ENCODE measurements at places on chromosomes 4 and X.

- DNase-seq, result no peak
These were observed 322.1 kb upstream of the NOCT start for GRCh38 chr4:138693526-138693925.

- DNase-seq, result no peak
These were observed 6.2 kb downstream of the GAK start for GRCh38 chr4:925771-926500.

- DNase-seq, result no peak
These were observed 1.1 kb downstream of the PLXNA3 start for GRCh38 chrX:154458954-154459778.

DNA sequence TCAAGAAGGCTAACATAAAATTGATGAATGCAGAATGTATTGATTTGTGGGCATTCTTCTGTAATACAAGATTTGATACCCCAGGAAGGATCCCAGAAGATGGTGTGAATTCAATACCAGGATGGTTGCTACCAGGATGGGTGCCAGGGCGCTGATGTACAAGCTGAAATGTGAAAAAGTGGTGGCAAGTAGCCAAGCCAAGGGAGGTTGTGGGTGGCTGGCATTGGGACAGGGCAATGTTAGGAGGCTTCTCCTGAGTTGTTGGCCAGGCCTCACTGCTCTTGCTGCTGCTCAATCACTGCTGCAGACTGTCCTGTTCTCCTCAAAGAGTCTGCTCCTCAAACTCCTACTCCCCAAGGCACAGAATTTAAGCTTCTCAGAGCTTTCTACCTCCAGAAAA is 77.1 kb downstream of the RBM46 start:
- no peak for DNase-seq

- DNase-seq, result no peak
These were observed 732.7 kb upstream of the POU3F4 start for GRCh38 chrX:82775426-82775825.

GRCh38 chr4:2837904-2838496 is 5.6 kb upstream of the ADD1 start:
- DNase-seq, result no peak

GRCh38 chrX:97563531-97564133 is 679.9 kb downstream of the RPA4 start:
- peak; percentile 37 for DNase-seq

GRCh38 chr4:153725136-153725830 is 34.5 kb downstream of the RNF175 start:
- DNase-seq, result no peak

GRCh38 chr4:151702256-151702655 is 58.6 kb downstream of the GATB start:
- DNase-seq, result no peak

DNA sequence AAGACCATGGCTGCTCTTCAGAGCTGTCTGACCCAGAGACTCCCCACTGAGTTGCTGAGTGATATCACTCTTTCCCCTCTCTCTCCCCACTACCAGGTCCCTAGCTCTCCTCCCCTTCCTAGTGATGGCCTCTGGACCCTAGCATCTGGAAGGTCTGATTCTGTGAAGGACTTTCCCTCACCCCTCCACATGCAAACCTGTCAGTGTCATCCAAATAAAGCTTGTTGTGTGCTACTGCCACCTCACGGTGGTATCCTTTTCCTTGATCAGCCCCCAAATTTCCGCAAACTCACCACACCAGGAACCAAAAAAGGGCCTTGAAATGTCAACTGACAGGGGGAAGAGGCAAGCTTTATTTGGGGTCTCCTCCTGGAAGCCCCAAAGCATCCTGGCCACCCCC is 500.2 kb downstream of the IDS start:
- DNase-seq, result peak; percentile 13

DNA sequence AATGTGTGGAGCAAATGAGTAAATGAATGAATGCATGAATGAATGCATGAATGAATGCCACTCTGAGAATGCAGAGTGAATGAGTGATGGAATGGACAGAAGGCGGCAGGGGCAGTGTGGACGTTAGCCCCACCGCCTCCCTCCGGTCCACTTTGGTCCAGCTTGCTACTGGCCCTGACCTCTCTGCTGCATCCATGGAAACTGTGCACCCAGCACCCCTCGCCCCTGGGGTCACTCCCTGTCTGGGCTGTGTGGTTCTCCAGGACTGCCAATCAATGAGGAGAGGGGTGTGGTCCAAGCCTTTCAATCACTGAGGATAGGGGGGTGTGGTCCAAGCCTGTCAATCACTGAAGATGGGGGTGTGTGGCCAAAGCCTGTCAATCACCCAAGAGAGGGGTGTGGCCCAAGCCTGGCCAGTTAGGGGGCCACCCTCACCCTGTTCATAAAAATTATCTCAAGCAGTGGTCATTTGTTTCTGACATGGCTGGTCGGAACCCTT is 39.2 kb upstream of the ASMTL start:
- peak; percentile 89 for DNase-seq

DNA sequence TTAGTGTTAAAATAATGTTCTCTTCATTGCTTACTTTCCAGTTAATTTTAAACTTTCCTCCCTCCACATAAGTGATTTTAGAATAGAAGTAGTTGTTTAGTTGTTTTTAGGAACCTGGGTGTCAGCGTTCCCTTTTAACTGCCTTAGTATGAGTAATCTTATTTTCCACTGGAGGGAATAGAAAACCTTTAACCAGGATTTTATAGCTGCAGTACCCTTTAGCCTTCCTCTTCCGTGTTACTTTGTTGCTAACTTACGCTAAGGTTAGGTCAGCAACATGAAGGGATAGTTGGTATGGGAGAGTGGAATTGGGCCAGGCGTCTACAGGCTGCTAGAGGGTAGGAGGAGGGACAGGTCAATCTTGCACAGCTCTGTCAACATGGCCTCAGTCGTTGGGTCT is 31.5 kb downstream of the SMS start:
- no peak for DNase-seq

DNA sequence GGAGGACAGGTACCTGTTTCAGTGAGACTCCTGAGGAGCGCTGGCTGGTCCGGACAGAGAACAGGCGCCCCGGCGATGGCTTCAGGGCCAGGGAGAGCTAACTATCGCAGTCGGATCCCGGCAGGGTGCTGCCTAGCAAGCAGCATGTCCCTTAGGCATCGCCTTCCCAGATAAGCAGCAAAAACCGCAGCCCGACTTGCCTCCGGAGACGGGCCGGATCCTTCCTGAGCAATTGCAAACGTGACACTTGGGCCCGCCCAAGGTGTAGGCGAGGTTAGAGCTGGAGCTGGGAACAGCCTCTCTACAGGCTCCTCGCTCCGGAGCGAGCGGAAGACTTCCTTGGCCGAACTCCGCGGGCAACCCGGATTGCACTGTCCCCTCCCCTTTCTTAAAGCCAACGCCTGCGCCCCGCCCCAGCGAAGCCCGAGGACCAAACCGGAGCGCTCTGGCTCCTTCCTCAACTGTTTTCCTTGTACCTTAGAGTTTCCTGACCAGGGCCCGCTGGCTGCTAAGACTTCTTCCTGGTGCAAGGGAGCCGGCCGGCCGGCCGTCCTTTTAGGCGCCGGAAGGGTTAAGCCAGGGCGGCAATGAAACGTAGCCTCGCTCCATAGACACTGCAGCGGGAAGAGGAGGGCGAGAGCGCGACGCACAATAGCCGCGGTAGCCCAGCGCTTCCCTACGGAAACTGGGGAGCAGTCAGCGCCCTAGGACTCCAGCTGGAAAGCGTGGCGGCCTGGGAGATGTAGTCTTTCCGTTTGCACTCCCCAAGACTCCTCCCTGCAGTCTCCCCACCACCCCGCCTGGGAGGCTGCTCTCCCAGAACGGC is at the start of gene OPHN1:
Gene OPHN1, minus strand, starts transcription at position 341 of the 826 bp plus-strand sequence. CDS start 475 bp downstream, outside the sequence.
- peak; percentile 5 for DNase-seq

DNA sequence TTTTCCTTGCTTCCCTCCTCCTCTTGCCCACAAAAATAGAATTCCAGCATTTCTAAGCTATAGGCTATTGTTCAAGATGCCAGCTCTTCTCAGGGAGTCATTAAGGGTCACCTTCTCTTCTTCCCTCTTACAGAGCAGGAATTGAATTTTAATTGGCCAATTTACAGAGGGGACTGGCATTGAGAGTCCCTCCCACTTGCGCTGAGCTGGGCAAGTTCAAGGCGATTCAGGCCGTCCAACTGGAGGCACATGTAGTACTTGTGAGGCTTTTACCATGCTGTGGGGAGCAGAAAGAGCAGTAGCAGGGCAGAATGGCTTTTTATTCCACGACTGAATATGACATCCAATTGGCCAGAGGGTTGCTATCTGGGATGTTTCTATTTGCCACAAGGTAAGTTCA is 181.9 kb downstream of the SOWAHB start:
- DNase-seq, result no peak

DNA sequence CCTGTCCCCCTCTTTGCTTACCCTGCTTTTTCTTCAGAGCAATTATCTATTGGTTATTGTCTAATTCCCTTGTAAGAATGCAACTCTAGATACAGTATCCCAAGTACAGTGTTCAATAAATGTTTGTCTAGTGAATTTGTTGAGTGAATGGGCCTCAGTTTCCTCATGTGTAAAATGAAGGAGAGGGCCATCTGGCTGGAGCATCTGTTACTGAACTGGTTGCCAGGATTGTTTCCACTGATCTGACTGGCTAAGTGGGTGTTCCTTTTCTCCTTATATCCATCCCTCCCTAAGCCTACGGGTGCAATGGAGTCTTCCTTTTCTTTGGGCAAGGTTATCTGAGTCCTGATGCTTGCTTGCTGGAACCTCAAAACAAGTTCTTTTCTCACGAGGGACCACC is 185.2 kb upstream of the RPS6KA3 start:
- no peak for DNase-seq

DNA sequence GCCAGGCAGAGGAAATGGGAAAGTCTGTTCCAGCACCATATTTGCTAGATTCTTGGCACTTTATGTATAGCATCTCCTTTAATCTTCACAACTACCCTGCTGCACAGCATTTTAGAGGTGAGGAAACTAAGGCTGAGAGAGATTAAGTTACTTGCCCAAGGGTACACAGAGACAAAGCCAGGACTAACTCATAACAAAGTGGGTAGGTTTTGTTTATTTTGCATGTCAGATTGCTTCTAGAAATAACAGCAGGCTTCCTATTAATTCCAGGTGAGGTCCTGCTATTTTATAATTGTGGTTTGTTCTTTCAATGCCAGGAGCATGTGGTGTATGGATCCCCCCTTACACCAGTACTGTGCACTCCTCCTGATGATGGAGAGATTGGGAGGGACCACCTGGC is 15.0 kb downstream of the TCEANC start:
- DNase-seq, result no peak

- no peak for DNase-seq
These were observed 97.6 kb upstream of the IRS4 start for GRCh38 chrX:108833993-108834392.

GRCh38 chr4:10491401-10491800 is 34.2 kb upstream of the ZNF518B start:
- DNase-seq, result no peak

- DNase-seq, result no peak
These were observed 144.1 kb downstream of the SLC7A11 start for GRCh38 chr4:138097912-138098600.

DNA sequence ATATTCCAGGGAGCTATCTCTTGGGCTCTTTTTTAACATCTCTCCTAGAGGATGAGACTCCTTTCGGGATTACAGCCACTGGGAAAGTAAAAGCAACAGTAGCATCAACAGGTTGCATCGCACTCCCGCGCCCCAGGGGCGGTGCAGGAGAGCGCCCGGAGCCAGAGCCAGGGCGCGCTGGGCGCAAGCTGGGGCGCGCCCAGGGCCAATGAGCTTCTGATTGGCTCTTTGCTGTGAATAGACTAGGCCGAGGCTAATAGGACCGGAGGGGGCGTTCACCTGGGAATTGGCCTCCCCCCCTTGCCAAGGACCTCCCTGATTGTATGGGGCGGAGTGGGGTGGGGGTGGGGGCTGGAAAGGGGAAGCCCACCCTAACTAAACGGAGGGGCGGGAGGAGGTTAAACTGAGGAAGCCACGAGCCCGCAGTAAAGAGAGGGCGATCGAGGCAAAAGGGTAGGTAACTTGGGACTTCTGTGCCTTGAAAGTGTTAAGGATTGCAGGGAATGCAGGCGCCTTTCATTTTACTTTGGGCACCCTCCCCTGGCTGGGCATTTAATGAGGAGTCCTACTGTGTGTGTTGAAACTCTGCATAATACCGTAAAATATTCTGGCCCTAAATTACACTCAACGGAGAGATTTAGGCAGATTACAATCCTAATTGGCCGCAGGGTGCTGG is 1.1 kb upstream of the ATOH1 start:
- DNase-seq, result no peak

DNA sequence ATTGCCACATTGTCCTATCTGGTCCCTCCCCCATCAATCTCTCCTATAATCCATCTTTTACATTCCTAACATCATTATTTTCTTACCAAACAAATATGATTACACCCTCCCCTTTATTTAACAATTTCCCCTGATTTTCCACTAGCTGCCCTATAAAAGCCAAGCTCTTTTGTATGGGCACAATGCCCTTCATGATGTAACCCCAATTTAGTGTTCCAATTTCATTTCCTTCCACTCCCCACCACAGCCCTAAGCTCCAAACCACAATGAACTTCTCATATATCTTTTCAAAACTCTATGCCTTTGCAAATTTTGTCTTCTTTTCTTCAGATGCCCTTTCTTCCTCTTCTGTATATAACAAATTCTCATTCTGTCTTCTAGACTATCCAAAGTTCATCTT is 39.5 kb upstream of the PTPN13 start:
- DNase-seq, result no peak

- no peak for DNase-seq
These were observed 7.0 kb upstream of the NHS start for GRCh38 chrX:17368002-17368401.

GRCh38 chr4:147913137-147913536 is 181.2 kb downstream of the ARHGAP10 start:
- no peak for DNase-seq

DNA sequence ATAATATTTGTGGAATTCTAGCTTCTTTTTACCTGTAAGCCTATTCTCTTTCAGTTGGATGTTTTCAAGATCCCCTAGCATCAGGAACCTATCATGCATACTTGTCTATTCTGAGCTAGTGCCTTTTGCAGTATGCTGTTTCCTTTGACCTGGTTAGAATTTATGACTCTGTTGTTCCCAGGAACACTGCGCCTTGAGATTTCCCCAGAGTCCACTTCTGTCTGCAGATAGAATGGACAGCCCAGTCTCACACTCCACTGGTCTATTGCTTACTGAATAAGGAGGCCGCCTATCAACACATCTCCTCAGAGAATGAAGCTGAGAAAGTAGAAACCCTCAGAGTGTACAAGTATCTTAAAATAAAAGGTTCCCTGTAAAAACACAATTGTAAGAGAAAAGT is 465.1 kb upstream of the GALNTL6 start:
- no peak for DNase-seq

DNA sequence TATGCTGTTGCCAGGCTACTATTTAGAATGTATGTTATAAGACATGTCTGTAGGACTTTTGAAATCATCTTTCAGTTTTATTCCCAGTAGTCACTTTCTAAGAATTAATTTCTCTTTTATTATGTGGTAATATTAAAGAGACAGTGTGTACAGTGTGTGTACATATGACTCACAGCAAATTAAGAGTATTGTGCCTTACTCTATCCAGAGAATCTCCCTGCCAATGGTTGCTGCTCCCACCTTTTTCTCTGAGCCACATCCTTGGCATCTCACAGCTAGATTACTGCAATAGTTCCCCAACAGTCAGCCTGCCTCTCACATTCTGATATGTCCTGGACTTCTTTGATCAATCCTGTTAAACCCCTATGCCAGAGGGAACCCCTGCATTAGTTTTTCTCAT is 114.5 kb downstream of the ANXA5 start:
- no peak for DNase-seq
